ENCODE measurements at places on chromosomes 5 and 9.

DNA sequence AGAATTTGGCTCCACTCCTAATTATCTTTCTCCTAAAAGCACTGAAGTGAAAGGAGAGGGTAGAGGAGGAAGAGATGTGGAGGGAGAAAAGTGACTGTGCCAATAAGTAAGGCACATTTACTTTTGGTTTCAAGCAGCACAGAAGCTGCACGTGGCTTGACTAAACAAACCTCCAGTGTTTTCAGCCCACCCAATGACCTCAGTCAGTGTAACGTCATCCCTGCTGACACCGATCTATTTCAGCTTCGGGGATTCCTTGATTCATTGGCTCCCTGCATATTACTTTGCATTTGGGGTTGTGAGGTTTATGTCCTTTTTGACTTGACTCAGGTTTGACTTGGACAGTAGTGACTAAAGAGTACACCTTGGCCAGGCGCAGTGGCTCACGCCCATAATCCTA is 35.6 kb upstream of the NIM1K start:
- DNase-seq = no peak

DNA sequence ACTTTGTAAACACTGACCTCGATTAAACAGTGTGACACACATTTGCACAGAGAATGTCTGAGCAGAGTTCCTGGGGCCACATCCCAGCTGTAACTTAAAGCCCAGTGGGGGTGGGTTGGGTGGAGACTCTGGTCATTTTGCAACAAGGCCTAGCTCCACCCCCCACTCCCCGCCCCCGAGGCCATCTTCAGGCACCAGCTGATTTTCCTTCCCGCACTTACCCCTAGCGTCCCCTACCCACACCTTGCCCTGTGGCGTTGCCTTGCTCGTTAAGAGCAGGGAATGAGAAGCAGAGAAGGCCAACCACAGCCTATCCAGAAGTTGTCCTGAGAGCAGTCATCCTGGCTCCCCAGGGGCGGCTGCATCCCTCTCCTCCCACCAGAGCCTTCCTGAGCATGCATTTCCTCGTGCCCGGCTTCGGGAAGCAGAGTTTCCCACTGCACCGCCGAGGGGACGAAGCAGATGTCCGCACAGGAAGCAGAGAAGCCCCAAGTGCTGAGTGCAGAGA is 101.7 kb upstream of the SARDH start:
- DNase-seq = peak; percentile 53

- DNase-seq = no peak
These were observed 69.3 kb downstream of the COL5A1 start for GRCh38 chr9:134710901-134711300.

- DNase-seq = no peak
These were observed 256.5 kb downstream of the NSG2 start for GRCh38 chr5:174301848-174302625.

- no peak for DNase-seq
These were observed 418.6 kb downstream of the TMEM38B start for GRCh38 chr9:106112935-106113334.

DNA sequence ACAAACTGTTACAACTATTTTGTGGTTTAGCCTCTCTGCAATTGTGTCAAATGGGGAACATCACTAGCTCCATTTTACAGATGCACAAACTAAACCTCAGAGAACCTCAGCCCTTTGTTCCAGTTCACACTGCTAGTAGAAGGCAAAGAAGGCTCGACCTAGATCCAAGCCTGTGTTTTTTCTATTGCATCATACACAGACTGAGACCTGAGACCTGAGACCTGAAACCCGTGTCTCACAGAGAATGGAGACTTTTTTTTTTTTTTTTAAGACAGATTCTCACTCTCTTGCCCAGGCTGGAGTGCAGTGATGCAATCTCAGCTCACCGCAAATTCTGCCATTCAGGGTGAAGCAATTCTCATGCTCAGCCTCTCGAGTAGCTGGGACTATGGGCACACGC is 120.8 kb downstream of the GALNT10 start:
- DNase-seq = no peak

DNA sequence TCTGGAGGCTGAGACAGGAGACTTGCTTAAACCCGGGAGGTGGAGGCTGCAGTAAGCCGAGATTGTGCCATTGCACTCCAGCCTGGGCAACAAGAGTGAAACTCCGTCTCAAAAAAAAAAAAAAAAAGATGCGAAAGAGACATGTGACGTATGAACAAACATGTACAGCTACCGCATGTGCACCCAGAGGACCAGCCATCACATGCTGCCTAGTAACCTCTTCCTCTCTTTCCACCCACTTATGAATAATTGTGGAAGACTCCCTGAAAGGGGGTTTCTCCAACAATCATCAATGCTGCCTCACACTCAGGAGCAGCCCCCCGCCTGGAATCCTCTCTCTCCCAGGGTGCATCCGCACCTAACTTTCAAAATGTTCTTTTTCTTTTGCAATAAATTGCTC is 2.2 kb downstream of the SARDH start:
- no peak for DNase-seq

GRCh38 chr5:34847552-34847951 is 8.6 kb downstream of the TTC23L start:
- no peak for DNase-seq

DNA sequence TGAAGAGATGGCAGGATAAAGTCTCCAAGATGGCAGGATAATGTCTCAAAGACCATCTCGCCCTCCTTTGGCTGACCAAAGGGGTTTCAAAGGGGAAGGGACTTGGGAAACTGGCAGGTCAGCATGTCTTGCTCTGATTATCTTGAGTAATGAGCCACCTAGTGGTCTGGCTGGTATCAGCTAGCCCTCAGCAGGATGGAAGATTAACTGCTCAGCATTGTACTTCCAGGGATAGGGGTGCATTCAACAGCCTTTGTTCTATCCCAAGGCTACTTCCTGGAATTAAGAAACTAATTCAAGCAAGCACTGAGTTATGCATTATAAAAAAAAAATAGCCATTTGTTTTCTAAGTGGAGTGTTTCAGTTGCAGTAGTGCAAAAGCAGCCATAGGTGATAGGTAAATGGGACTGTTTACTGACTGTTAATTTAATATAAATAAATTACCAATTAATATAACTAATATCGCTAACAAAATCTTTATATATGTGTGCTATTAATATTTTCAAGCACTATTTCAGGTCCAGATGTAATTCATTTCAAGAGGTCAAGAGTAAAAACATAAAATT is 555.5 kb downstream of the CDH9 start:
- no peak for DNase-seq

- DNase-seq = no peak
These were observed 87.7 kb downstream of the NSUN2 start for GRCh38 chr5:6545036-6545693.

DNA sequence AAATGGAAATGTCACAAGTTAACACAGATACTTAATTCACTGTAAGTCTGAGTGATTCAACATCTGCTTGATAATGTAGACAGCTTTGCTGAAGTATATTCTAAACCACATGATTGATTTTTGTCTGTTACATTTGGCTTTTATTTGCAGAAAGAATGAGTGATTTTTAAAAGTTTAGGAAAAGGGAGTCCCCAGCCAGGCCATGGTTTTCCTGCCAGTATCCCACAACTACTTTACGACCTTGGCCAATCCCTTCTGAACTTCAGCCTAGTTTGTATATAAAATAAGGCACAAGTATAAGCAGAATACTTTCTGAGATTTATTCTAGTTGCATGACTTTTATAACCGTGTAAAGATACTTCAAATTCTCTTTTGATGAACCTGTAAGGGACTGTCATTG is 27.1 kb downstream of the WDR36 start:
- no peak for DNase-seq

GRCh38 chr9:126376311-126377175 is 49.9 kb downstream of the MVB12B start:
- DNase-seq = no peak

- DNase-seq = no peak
These were observed 6.0 kb downstream of the LARP1 start for GRCh38 chr5:154761046-154761736.

DNA sequence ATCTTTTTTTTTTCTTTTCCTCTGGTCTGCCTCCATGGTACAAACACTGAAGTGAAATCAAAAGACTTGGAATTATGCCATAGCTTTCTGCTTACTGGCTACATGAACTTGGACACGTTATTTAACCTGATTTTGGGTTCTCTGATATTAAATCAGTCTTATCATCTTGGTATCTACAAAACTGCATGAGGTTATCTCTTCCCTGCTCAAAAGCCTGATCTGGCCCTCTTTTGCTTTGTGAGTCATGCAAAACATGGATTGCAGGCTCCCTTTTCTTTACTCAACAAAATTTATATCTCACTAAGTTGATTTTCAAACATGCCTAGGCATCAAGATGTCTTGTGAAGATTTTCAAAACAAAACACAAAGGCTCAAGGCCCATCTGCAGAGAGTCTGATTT is 45.9 kb upstream of the FST start:
- no peak for DNase-seq

DNA sequence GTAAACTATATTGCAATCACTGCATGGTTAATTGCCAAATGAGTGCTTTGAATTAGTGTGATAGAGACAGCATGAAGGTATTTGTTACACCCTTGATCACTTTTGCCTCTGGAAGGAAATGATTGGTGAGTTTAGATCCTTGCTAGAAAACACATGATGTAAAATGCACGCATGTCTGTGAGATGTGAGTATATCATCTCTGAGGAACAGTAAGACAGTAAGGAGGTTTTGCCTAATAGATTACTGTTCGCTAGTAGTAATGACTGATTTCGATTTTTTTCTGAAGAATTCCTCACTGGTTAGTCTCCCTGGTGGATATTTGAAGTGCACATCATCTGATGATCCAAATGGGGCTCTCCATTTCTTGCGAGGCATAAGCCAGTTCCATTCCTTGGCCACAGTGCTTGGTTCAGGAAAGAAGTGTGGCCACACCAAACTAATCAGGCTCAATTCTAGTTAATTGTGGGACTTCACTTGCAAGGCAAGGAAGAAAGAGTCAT is 156.4 kb upstream of the ADRA1B start:
- no peak for DNase-seq

DNA sequence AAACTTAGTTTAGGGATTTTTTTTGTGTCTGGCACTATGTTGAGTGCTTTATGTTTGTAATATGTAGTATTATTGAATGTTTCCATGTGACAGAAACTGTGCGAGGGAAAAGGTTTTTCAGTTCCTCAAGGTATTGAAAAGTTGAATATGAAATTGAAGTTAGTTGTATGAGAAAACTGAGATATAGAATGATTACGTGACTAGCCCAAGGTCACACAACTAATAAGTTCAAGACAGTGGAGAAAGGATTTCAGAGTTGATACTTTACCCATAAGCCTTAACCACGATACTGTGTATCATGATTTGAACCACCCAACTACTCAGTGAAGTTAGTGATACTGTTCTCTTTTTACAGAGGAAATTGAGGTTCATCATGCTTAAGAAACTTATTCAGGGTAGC is 5.7 kb downstream of the NIPBL start:
- DNase-seq = no peak

GRCh38 chr9:87498046-87498810 is 561 bp downstream of the DAPK1 start:
- DNase-seq = peak; percentile 51

- no peak for DNase-seq
These were observed 12.6 kb upstream of the TCF7 start for GRCh38 chr5:134101686-134102439.

GRCh38 chr5:90558344-90559192 is at the start of gene ADGRV1:
ADGRV1 (plus strand) TSS chr5:90558797; CDS start chr5:90558896, 99 bp downstream.
- peak; percentile 32 for DNase-seq

DNA sequence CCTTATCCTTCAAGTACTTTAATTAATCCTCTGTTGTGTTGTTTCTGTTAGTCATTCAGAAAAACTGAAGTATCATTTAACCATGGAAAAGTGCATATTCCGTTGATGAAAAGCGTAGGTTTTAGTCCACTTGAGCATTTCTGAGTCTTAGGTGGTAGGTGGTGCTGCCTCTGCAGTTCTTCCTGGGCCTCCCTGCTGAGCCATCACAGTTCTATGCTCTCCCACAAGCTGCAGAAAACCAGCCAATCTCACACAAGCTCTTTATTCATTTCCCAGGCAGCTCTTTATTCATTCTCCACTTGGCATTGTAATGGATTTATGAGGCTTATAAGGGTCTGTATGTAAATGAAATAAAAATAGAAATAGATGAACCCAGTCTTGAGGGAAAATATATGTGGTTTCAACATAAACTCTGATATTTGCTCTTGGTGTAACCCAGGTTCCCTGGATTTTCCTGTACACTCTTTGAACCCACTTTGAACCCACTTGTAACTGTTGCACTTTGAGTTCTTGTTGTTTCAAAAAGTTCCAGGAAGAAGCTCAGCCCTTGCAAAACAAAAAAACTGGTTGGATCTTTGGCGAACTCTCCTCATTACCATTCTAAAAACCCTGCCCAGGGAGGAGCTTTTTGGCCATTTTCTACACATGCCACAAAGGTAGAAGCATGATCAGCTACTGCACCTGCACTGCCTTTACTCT is 56.0 kb downstream of the ZNF510 start:
- no peak for DNase-seq

DNA sequence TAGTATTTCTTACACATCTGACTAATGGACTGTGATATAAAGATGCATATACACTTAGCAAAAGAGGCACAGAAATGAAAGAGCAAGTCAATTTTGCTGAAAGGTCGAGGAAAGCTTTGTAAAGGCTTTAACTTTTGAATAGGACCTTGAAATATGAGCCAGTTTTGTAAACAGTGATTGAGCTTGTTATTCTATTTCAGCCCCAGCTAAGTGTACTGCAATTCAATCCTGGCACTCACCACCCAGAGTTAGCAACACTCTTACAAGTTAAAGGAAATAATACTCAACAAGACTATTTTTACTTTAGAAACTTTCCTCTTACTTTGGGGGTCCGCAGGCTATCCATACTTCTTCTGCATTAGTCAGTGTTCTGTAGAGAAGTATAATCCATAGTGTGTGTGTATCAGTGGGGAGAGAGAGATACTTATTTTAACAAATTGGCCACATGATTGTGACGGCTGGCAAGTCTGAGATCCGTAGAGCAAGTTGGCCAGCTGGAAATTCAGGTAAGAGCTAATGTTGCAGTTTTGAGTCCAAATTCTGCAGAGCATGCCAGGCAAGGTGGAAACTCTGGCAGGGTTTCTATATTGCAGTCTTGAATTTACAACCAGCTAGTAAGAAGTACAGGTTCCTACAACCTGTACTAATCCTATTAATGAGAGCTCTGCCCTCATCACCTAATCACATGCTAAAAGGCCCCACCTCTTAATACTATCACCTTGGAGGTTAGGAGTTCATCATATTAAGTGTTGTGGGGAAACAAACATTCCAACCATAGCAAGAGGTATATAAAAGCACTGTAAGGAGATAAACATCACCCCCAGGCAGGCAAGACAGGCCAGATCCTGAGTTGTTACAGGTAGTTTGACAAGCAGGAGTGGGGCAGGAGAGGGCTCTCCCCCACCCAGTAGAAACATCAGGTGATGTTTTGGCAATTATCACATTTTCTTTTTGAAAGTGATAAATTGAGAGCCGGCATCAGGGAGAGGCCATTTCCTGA is 33.6 kb downstream of the IL7R start:
- DNase-seq = no peak

All from left cardiac atrium (tissue), 4 donors.